A172 (cell line): ENCODE measurements at places on chromosomes 4 and X. TPM values are rescaled to one million over a fixed set of nuclear protein-coding genes. Genes with fewer than 3 reads are reported as not detected.

The FAM149A gene
- total RNA-seq = 5.6 and 7.3 TPM in 2 replicates

- DNase-seq = no peak
Measured at GRCh38 chr4:2163311-2163821, 78.6 kb downstream of the HAUS3 start.

GRCh38 chr4:82519776-82520175 lies 42.0 kb downstream of the TMEM150C start:
- no peak for DNase-seq

GRCh38 chr4:187604984-187605383 lies 390.6 kb upstream of the ZFP42 start:
- DNase-seq = no peak

DNA sequence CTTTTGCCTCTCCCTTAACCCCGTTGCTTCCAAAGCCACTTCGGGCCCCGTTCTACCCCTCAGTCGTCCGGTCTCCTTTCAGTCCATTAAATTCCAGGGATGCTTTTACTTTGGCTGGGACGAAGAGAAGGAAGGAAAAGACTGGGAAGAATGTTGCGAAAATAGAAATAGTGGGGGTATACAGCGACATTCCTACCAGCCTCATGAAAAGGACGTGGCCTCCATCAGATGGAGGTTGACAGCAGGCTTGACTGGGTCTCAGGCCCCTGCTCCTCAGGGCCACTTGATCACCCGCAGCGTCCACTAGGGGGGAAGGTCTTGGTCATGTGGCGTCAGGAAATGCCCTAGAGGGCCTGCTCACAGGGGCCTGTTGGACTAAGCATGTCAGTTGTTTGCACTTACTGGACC lies 657 bp upstream of the ANKRD50 start:
- peak; percentile 78 for DNase-seq

DNA sequence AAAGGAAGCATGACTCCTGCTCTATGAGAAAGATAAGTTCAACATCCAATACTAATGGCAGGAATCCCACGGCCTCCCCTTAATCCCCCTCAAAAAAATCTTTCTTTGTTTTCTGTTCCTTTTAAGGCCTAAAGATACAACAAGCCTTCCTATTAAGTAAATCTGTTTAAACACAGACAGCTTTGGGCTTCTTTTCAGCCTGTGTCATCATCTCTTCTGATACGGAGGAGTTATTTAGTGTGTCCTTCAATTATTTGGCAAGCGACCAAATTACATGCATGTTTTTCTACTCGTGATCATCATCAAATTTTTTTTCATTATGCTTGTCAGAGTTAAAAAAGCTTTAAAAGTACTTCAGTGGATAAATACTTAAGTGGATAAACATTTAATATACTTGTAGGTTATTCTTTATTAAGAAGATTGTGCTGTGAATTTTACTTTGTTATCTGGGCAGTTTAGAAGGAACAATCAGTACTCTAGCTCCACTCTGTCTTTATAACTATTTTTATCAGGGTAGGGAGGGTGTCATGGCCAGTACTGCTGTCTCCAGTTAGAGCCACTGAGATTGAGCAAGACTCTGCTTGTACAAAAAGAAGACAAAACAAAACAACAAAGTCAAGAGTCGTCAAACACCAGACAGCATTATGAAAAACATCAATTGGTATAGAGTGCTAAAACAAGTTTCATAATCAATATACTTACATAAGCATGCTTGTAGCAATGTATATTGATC lies 210.7 kb downstream of the PRR32 start:
- DNase-seq = no peak

The NEUROG2 gene
- total RNA-seq = not detected in 2 replicates

The BMX gene
- total RNA-seq = 0.07 TPM in 1 of 2 replicates, not detected in the other

DNA sequence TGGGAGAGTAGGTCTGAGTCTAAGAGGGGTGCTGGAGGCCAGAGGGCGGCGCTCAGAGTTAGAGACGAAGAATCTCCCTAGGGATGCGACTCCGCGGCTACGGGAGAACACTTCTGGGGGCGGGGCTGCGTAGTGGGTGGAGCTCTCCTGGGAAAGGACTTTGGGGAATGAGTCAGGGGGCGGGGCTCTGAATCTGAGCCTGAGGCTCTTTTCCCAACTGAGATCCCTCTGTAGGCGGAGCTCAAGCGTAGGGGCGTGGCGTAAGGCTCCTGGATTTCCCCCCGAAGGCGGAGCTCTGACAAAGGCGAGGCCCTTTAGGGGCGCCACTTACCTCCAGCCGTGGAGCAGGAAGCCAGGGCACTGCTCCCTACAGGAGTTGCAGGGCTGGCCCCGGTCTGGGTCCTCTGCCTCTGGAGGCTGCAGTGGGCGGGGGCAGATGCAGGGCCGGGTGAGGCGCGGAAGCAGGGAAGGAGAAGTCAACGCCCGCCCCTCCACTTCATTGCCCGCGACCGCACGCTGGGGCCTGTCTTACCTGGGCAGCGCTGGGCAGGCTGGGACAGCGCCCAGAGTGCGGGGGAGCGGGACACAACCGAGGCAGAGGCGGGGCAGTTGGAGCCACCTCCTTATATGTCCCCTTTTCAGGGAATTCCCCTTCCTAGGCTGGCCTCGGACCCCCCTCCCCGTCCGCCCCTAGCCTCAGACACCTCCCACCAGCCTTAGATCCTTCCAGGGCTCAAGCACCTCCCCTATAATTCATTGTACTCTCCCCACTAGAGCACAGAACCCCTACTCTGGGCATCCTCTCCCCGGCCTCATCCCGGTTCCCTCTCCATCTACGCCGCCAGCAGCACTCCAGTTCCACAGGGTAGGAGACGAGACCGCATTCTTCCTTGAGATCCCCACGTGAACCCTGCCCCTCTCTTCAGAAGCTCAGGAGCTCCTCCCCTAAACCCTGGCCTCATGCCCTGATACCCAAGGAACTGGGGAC lies 1.6 kb downstream of the PRICKLE3 start:
- peak; percentile 42 for DNase-seq

GRCh38 chr4:79247695-79248394 lies 78.0 kb downstream of the NAA11 start:
- DNase-seq = no peak

DNA sequence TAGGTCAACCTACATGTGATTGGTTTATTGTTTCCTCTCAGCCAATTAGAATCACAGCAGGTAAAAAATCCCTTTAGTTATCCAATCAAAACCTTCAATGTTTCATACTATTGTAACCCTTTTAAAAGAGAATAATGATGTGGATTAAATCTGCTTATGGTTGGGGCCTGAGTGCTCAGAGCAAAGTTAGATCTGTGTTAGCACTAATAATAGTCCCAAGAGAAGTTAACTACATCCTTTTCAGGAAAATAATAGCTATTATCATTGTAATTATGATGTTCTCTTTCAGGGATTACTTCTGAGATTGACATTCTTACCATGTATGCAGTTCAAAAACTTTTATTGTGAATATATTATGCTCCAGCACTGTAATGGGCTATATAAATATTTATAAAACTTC lies 262.6 kb upstream of the ARX start:
- DNase-seq = no peak

The CT45A3 gene
- total RNA-seq = not detected in 2 replicates

DNA sequence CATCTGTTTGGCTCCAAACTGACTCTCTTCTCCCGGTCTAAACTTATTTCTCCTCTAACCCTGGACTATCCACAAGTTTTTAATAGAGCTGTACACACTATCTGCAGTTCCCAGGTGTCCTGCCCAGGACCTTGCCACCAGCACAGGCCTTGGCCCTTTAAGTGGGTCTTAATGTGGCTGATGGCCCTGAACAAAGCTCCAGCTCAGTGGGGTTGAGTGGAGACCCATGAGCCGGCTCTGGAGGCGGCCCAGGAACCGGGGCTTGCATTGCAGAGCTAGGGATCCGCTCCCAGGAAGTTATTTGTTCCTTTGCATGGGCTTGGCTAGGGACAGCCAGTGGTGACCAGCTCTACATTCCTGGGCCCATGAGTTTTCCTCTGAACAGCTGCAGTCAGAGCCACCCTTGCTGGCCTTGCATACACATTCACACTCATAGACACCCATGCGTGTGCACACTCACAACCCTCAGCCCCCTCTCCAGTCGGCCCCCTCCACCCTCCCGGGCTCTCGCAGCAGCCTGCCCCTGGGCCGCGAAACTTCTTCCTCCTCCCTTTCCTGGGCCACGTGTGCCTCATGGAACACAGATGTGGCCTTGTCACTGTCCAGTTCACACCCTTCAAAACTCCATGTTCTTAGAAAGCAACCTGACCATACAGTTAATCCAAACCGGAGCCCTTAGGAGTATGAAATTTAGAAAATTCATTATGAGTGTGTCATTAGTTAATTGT lies 58.2 kb downstream of the GPR143 start:
- DNase-seq = no peak

GRCh38 chr4:63728480-63729177 lies 680.6 kb downstream of the TECRL start:
- DNase-seq = no peak

DNA sequence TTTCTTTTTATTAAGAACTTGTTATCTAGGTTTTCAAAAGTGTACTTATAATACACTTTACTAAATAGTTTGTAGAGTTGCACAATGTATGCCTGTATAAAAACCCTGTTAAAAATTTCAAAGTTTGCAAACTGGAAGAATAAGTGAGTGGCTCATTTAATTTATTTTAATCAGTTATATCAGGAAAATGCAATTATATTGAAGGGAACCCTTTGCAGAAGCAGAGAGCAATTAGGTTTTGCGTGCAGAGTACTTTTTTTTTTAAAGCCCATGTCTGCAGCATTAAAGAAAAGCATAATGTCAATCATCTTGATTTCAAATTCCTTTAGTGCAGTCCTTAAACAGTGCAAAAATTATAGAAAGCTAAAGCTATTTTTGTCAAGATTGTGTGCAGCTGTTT lies 271.3 kb upstream of the LDB2 start:
- no peak for DNase-seq

- no peak for DNase-seq
Measured at GRCh38 chr4:109332926-109333464, 30.5 kb upstream of the COL25A1 start.

DNA sequence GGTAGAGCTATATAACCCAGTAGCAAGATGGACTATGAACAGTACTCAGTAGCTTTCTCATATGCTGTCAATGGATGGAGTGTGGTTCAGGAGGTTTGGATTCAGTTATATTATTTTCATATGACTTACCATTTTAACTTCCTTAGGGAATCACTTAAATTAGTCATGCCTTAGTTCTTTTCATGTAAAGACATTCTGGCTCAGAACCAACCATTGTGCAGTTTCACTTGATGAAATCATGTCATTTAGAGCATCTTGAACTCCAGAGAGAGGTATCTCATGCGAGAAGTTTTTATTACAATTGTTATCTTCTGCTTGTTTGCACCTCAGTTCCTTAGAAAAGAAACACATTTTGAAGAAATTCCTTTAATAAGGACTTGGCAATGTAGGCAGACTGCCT lies 55.8 kb downstream of the IL1RAPL2 start:
- DNase-seq = no peak

GRCh38 chr4:17188125-17188524 lies 289.7 kb upstream of the LDB2 start:
- DNase-seq = no peak

The SPANXA2 gene
- 1.2 and 2.1 TPM in 2 replicates for total RNA-seq

DNA sequence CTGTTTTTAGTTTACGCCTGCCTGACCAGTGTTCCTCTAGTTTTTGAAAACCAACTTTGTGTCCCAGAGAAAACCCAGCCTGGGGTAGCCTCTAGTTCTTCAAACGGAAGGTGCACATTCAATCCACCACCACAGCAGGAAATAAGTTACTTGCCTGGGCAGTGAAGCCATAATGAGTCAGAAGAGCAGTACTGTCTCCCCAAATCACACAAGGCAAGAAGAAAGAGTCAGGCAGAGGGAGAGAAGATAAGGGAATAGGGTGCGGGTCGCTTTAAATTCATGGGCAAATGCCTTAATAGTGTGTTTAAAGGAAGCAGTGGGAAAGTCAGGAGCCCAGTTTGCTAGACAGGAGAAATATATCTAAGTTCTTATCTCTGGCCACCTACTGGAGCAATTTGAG lies 333.8 kb upstream of the GRIA3 start:
- DNase-seq = no peak

- peak; percentile 16 for DNase-seq
Measured at GRCh38 chr4:159015841-159016240, 87.0 kb upstream of the RAPGEF2 start.

DNA sequence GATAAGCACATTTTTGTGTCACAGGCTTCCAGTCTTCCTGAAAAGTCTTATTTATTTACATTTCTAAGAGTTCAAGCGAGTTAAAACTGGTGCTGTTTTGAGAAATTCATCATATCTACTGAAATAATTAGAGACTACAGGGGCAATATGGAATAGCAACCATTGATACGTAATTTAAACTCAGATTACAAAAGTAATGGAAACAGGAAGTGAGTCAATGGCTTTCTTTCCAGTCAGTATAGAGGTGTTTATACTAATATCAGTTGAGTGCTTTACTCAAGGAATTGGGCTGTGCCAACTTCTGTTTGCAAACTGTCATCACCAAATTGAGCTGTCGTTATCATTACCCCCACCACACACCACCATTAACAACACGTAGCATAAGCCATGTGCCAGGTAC lies 222.7 kb downstream of the COL25A1 start:
- DNase-seq = peak; percentile 41

DNA sequence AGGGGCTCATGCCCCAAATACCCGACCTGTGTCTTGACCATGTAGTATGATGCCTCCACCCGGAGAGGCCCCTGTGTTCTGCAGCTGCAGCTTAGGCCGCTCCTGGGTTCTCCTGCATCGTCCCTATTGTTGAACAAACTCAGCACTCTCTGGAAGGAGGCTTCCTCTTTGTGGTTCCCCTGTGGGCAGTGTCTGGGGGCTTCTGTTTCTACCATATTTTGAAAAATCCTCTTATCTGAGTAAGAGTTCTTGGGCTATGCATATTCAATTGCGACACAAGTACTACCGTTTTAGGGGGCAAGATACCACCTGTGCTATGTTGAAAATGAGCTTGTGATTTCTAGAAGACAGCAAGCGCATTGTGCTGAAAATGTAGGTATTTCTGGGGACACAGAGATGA lies 276.6 kb downstream of the DHRSX start:
- DNase-seq = no peak

DNA sequence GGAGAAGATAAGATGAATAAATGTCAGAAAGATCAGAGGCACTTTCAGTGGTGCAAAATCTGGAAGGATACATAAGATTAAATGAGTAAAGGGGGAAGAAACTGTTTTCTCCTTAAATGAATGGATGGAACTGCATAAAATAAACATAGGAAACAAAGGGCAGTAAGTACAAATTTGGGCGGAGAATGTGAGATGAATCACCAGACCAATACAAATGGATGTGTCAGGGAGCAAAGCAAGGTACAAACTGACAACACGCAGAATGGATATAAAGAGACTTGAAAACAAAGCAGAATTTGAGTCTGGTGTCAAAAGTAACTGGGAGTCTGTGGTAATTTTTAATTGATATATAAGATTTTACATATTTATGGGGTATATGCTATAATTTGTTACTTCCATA lies 175.3 kb upstream of the PCDH18 start:
- peak; percentile 4 for DNase-seq

GRCh38 chr4:6657242-6658208 lies 17.0 kb downstream of the MRFAP1 start:
- DNase-seq = no peak

The MID2 gene
- 5.7 and 6.7 TPM in 2 replicates for total RNA-seq
